AG08395 (cell line): ENCODE measurements at places on chromosomes 6 and 20.

DNA sequence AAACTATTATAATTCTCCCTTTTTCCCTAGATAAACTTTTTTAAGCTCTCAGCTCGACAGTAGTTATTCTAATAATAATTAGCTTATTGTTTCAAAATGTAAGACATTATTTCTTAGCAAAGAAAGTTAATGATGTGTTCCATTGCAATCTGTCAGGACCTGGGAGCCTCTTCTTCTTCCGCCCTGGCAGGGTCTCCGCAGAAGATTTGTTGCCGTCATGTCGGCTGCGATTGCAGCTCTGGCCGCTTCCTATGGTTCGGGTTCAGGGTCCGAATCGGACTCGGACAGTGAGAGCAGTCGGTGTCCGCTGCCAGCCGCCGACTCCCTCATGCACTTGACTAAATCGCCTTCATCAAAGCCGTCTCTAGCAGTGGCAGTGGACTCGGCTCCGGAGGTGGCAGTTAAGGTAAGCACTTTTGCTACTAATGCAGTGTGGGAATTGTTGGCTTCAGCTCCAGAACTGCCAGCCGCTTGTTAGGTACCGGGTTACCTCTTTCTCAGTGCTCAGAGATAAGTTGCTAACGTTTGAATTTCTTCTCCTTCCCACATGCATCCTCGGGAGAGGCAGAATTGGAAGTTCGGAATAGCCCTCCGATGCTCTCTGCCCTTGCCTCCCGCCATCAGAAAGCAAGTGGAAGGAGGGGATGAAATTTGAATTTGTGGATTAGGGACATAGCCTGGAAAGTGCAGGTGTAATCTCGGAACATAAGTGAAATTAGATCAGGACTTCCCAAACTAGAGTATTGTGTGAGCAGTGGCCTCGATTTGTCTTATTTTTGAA is at the start of gene CDC40:
Gene CDC40 (plus strand): TSS at position 200 of the 781 bp plus-strand sequence. CDS start 18 bp downstream, at position 218.
- peak; percentile 44 for DNase-seq

DNA sequence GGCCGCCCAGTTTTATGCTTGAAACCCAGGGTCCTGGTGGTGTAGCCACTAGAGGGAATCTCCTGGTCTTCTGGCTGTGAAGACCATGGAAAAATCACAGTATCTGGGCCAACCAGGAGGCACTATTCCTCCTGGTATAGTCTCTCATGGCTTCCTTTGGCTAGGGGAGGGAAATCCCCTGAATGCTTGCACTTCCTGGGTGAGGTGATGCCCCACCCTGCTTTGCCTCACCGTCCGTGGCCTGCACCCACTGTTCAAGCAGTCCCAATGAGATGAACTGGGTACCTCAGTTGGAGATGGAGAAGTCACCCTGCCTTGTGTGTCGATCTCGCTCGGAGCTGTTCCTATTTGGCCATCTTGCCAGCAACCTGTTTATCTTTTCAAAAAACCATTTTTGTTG is 10.1 kb upstream of the ZNF337 start:
- no peak for DNase-seq

DNA sequence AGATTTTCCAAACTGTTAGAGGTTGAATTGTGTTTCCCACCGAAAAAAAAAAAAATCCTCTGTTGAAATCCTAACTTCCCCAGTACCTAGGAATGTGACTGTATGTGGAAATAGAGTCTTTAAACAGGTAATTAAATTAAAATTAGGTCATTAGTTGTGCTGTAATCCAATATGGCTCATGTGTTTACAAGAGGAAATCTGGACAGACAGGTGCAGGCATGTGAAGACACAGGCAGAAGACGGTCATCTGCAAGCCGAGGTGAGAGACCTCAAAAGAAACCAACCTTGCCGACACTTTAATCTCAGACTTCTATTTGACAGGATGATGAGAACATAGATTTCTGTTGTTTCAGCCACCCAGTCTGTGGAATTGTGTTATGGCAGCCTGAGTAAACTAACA is 28.6 kb upstream of the EZR start:
- no peak for DNase-seq

DNA sequence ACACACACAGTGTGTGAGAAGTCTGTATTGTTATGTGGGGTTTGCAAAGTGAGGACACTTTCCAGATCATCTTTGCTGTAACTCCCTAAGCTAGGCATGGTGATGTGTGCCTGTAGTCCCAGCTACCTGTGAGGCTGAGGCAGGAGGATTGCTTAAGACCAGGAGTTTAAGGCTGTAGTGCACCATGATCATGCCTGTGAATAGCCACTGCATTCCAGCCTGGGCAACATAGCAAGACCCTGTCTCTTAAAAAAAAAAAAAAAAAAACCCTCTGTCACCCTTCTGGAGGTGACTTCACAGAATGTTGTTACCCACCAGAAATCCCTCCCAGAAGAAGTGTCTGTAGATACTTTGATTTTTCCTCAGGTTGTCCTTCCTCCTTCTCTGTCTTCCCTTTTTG is 14.9 kb downstream of the CASS4 start:
- no peak for DNase-seq

GRCh38 chr20:57126481-57127092 is 139.9 kb downstream of the BMP7 start:
- no peak for DNase-seq

GRCh38 chr6:25835442-25836283 is 3.8 kb upstream of the SLC17A1 start:
- no peak for DNase-seq

- DNase-seq, result no peak
Measured at GRCh38 chr6:142681099-142681498, 263.9 kb downstream of the HIVEP2 start.

- no peak for DNase-seq
Measured at GRCh38 chr20:10260316-10260715, 41.7 kb downstream of the SNAP25 start.

- peak; percentile 39 for DNase-seq
Measured at GRCh38 chr6:28977341-28978132, 27.6 kb downstream of the ZNF311 start.

- no peak for DNase-seq
Measured at GRCh38 chr20:38805958-38806854, 709 bp downstream of the PPP1R16B start.

- DNase-seq, result no peak
Measured at GRCh38 chr6:36720251-36721141, 22.9 kb downstream of the RAB44 start.

- no peak for DNase-seq
Measured at GRCh38 chr6:104064876-104065275, 794.8 kb downstream of the HACE1 start.

GRCh38 chr20:9253006-9253539 is 184.2 kb downstream of the PLCB4 start:
- no peak for DNase-seq

DNA sequence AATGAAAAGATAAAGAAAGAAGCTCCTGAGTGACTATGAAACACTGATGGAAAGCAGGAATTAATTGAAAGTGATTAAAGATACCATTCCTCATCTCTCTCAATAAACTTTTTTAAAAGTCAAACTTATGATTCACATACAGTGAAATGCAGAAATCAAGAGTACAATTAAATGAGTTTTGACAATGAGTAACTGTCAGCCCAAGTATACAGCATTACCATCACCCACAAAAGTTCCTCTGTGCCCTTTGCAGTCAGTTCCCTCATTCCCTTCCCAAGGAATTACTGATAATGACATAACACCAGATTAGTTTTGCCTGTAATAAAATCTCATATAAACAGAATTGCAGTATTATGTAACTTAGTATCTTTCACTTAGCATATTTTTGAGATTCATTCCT is 44.5 kb downstream of the ATG5 start:
- no peak for DNase-seq

DNA sequence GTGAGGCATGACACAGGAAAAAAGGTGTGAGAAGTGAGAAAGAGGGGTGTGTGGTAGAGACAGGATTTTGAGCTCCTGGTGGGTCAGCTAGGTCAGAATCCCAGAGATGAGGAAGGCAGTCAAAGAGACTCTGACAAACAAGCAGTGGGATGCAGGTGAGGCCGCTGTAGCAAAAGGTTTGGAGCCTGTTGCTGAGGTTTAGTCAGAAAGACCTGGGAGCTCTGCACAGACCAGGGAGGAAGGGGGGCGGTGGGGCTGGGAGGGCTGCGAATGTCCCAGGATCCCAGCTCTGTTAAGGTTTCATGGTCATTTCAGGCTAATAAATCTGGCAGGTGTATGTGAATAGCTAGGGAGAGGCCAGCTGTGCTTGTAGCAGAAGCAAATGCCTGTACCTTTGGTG is 373.9 kb upstream of the SYNCRIP start:
- no peak for DNase-seq

DNA sequence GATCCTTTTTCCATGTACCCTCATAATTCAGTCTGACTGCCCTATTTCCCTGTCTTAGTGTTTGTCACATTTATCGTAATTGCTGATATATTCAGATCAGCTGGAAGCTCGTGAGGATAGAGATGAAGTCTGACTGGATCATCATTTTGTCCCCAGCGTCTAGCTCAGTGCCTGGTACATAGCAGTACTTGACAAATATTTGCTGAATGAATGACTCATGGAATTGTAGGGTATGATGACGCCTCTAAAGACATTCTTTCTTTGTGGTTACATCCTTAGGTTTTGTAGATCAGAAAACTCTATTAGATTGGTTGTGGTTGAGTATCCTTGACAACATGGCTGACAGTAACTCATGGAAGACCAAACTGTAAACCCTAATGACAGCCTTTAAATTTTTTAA is 68.9 kb downstream of the MTHFD1L start:
- peak; percentile 82 for DNase-seq

- no peak for DNase-seq
Measured at GRCh38 chr6:37313723-37314486, 39.9 kb upstream of the RNF8 start.

- DNase-seq, result no peak
Measured at GRCh38 chr20:3922223-3922982, 33.2 kb downstream of the PANK2 start.

DNA sequence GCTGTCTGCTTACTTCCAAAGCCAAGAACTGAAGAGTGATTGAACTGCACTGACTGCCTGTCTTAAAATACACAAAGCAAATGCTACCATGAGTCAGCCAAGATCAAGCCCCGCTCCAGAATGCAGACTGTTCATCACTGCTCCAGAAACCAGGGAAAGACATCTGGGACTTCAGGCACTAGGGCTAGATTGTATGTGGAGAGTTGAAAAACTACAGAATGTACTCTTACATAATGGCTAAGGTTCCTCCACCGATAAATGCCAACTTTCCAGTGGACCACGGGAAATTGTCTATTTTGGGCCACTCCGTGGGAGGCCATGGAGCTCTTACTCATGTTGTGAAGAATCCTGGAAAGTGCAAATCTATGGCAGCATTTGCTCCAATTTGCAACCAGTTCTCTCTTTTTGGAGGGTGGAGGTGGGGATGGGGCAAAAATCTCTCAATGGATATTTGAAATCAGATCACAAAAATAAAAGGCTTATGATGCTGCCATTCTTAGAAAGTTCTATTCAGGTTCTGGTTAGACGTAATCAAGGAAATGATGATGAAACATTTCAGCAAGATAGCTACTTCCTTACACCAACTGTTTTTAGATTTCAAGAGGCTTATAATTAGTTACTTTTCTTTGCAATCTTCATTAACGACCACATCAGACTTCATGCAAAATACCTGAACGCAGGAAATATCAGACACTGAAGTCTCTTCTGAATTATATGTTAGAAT is 11.8 kb upstream of the CAP2 start:
- DNase-seq, result peak; percentile 61

DNA sequence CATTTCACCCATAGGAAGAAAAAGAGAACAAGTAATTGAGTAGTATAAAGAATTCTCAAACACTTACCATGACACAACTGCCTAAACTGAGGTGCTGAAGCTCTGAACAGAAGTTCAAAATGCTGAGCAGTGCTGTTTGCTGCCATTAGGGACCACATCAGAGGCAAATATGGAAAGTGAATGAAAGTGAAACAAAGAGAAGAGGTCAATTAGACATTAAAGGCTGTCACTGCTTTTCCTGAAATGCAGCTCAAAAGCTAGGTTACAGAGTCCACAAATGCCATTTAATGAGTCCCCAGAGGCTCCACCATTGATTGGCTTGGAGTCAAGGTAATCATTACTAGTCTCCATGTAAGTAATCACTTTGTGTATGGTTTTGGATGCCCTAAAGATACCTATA is 46.1 kb downstream of the POU3F2 start:
- no peak for DNase-seq

DNA sequence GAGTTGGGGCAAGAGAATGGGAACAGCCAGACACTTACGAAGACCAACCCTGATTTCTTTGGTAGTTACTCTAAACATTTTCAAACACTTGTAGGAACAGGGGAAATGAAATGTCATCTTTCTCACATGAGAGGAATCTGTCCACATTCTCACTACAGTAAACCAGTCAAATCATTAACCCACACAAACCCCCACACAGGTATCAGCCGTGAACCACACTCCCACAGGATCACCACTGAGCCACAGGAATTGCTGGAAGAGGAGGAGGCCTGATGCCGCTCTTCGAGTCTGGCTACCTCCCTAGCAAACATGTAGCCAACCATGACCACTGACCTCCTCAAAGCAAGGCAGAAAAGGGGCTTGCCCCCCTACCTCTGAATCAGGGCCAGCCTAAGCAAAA is 6.9 kb upstream of the RSPO3 start:
- no peak for DNase-seq

DNA sequence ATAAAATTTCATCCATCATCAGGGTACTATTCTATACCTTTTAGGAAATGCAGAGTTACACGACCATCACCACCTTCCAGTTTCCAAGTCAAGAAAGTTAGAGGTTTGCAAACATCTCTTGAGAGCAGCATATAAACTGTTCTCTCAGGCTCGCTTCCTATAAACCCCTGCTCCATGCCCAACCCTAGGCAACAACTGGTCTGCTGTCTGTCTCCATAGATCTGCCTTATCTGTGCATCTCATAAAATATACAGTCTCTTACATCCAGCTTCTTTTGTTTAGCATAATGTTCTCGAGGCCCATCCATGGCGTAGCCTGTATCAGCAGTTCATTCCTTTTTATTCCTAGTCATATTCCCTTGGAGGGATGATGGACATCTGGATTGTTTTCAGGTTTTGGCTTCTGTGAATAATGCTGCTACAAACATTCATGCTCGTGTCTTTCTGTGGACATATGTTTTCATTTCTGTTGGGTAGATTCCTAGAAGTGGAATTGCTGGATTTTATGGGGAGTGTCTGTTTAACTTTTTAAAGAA is 6.1 kb downstream of the PTPRT start:
- no peak for DNase-seq

GRCh38 chr6:9540534-9541126 is 874.2 kb downstream of the TFAP2A start:
- DNase-seq, result peak; percentile 50

DNA sequence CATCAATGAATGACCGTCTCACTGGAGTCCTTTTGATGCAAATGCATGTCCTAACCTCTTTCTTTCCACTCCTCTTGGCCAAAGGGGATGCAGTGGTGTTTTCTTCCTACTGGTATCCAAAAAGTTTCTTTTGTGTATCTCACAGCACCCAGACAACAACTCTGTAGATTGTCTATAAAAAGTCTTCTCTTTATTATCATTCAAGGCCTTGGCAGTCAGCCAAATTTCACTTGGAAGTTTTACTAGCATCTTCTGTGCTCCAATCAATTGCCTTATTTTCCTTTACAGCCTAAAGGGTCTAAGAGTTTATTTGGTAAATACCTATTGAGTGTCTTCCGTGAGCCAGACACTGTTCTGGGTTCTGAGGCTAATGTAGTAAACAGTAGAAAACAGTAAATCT is 150.2 kb upstream of the RNF217 start:
- no peak for DNase-seq
